Osteoblast (primary cell): ENCODE measurements at places on chromosomes 7 and 10. TPM values are rescaled to one million over a fixed set of nuclear protein-coding genes. Genes with fewer than 3 reads are reported as not detected.

The OPN1SW gene
- total RNA-seq, result not detected in 2 replicates

The ELAPOR2 gene
- 0.88 and 4.0 TPM in 2 replicates for total RNA-seq

DNA sequence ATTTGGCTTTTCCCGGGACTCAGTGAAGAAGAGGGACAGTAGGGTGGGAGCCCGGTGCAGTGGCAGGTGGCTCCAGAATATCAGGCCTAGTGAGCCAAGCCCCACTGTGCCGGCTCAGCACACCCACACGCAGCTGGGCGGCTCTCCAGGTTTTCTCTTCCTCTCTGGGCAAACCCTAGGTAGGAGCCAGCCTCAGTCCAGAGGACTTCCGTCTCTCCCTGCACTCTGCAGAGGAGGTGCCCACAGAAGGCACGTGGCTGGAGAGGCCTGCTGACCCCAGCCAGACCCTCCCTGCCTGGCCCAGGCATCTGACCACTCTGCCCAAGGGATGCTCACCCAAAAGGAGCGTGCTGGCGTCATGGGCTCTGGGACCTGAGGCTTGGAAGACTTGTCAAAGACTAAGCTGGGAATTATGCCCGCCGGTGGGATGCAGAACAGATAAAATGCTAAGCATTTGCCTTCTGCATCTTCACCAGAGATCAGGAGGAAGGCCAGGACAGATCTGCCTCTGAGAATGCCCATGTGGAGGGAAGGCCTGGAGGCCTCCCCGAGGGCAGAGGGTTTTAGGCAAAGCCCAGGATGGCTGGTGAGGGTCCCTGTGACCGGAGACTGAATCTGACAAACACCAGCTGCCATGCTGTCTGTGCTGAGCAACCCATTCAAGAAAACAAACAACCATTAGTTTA, 40.2 kb downstream of the TCERG1L start:
- H3K4me1 ChIP-seq, result no peaks in the 10 kb centered on the region
- H3K36me3 ChIP-seq, result no peaks in the 10 kb centered on the region
- H3K27me3 ChIP-seq, result no peaks in the 10 kb centered on the region
- H3K4me3 ChIP-seq, result no peak overlapping the region
- DNase-seq, result no peak

DNA sequence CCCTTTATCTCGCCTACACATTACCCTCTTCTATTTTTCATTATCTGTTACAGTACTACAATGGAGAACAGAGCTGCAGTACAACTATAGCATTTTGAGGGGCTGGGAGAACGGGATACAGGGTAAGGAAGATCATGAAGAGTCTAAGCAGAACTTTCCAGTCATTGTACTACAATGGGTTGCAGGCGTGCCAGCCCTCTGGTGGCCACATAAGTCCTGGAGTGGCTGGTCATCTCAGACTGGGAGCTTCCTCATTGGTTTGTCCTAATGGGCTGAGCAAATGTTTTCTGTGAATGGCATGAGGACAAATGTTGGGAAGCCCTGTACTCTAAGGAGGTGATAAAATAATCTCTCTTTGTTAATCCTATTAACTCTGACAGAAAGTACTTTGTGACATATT, 33.0 kb downstream of the TMEM106B start:
- no peaks in the 10 kb centered on the region for H3K4me1 ChIP-seq
- no peaks in the 10 kb centered on the region for H3K27me3 ChIP-seq
- H3K36me3 ChIP-seq, result no peaks in the 10 kb centered on the region
- DNase-seq, result no peak
- H3K4me3 ChIP-seq, result no peak overlapping the region

- no peak overlapping the region for H3K4me3 ChIP-seq
- DNase-seq, result no peak
- no peaks in the 10 kb centered on the region for H3K36me3 ChIP-seq
- H3K27me3 ChIP-seq, result no peaks in the 10 kb centered on the region
These were observed 23.4 kb upstream of the TMEM229A start for GRCh38 chr7:124056234-124056633.

DNA sequence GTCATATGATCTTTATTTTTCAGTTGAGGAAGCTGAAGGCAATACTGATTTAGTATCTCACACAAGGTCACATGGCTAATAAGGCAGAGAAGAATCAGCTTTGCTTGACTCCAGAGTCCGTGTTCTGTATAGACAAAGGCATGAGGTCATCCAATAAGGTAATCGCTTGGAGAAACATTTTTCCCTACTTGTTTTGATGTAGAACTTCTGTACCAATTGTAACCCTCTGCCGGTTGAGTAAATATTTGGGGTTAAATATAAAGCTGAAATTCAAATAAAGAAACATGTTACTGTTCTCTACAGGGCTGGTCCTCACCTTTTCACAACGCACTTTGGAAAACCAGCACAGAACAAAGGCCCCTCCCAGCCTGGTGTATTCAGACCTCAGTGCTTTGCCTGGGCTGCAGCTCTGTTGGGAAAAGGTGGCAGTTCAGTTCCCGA, 83.0 kb upstream of the INSYN2A start:
- no peaks in the 10 kb centered on the region for H3K27me3 ChIP-seq
- H3K36me3 ChIP-seq, result peaks cover 3% of the 10 kb centered on the region
- DNase-seq, result no peak

DNA sequence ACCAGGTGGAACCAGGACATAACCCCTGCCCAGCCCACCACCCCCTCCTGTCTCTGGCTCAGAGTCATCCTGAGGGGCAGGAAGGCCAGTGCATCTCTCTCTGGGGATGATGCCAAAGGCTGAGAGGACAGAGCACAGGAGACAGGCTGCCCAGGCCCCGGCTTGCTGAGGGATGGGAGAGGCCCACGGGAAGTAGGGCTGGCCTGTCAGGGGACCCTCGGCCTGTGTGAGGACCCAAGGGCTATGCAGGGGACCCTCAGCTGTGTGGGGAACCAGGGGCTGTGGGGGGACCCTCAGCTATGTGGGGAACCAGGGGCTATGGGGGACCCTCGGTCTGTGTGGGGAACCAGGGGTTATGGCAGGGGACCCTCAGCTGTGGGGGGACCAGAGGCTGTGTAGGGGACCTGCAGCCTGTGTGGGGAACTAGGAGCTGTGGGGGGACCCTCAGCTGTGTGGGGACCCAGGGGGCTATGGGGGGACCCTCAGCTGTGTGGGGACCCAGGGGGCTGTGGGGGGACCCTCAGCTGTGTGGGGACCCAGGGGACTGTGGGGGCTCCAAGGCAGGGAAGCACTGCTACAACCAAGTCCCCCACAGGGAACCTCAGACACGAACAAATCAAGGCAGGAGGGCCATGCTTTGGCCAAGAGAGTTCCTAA, 27.7 kb downstream of the EBF3 start:
- peaks cover 6% of the 10 kb centered on the region for H3K4me1 ChIP-seq
- H3K4me3 ChIP-seq, result no peak overlapping the region
- H3K27ac ChIP-seq, result no peak overlapping the region
- peak; percentile 43 for DNase-seq
- H3K27me3 ChIP-seq, result no peaks in the 10 kb centered on the region
- peaks cover 14% of the 10 kb centered on the region for H3K36me3 ChIP-seq

GRCh38 chr7:127413962-127414361, 21.5 kb upstream of the ZNF800 start:
- no peak for DNase-seq
- H3K27me3 ChIP-seq, result peaks cover 4% of the 10 kb centered on the region
- no peak overlapping the region for H3K4me3 ChIP-seq
- H3K4me1 ChIP-seq, result no peaks in the 10 kb centered on the region
- no peak overlapping the region for H3K27ac ChIP-seq

- H3K27me3 ChIP-seq, result no peaks in the 10 kb centered on the region
- no peak overlapping the region for H3K4me3 ChIP-seq
- no peak for DNase-seq
- no peaks in the 10 kb centered on the region for H3K4me1 ChIP-seq
- H3K27ac ChIP-seq, result no peak overlapping the region
- no peaks in the 10 kb centered on the region for H3K36me3 ChIP-seq
These were observed 101.6 kb upstream of the FAM13C start for GRCh38 chr10:59463909-59464308.
